ENCODE measurements at places on chromosomes 7 and 10.

- no peak for DNase-seq
Observed at GRCh38 chr10:338171-339037, 203.1 kb downstream of the ZMYND11 start.

GRCh38 chr10:125008689-125009638 lies 67.0 kb downstream of the ZRANB1 start:
- DNase-seq, result no peak

GRCh38 chr10:130137090-130137448 lies 878 bp downstream of the GLRX3 start:
- DNase-seq, result no peak

DNA sequence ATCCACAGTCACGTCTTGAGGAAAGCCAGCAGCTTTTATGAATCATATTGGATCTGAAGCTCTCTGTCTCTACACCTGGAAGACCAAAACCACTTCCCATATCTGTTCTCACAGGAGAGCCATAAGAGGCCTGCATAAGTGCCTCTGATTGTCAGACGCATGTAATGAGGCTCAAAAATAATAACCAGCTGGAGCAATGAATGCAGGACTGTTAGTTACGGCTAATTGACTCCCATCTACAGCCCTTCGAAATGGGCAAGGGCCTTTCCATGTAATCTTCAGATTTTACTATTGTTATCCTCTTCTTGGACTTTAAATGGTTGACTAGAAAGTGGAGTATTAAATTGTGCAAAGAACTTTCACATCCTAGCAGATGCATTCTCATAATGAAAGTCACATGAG lies 4.4 kb upstream of the SEMA3C start:
- no peak for DNase-seq

DNA sequence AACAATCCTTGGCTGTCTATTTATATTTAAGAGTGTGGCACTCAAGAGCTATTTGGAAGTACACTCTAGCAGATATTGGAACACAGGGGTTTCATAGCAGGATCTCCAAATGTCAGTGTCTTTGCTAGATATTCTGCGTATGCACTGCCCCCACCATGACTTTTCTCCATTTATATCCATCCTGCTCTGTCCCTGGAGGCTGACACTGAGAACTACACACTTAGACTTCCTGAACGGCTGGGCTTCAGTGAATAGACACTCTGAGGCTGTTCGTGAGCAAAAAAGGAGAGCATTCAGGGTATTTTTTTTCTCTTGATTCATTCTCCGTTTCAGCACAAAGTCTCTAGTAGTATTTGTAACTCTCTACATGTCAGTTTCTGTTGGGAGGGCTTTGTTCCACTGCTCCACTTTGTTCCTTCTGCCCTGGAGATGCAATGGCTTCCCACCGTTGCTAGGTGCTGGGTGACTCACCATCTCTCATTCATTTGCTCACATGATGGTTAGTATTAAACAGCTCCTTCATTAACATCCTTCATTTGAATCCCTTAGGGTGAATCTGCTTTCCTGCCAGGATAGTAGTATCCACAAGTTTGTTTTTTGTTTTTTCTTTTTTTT lies 155.9 kb upstream of the SLC13A1 start:
- DNase-seq, result no peak

DNA sequence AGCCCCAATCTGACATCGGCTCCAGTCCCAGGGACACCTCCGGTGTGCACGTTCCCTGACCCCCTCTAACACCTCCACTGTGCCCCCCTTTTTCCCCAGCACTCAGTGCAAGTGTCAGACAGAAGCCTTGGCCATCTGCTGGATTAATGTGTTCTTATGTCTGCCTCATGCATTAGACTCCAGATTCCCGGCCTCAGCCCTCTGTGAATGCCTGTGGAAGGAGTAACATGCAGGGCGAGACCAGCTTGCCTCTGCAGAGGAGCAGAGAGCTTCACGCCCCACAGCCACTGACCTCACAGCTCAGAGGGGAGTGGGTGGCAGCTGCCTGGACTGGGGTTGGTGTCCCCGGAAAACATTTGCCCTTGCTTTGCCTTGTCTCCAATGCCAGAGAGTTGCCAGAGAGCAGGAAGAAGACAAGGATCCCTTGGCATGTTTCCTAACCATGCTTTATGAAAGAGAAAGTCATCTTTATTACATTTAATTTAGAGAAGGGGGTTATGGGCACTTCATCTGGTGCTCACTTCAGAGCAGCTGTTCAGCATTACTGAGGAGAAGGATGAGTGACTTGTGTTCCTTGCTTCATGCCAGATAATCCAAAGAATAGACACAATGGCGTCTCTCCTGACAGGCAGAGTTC lies 91.6 kb upstream of the CXCL12 start:
- no peak for DNase-seq

Data from stimulated activated CD8-positive, alpha-beta memory T cell treated with anti-CD3 and anti-CD28 coated beads, Interleukin-2, amount 100 ng/mL, for 1 hour (primary cell).